Caki2 (cell line): ENCODE measurements at places on chromosomes 12 and 14. TPM values are rescaled to one million over a fixed set of nuclear protein-coding genes. Genes with fewer than 3 reads are reported as not detected.

The COCH gene
- total RNA-seq: 2.2 and 2.7 TPM in 2 replicates

The OVCH1 gene
- not detected in 2 replicates for total RNA-seq

The SPTB gene
- 0.17 TPM in 1 of 2 replicates, not detected in the other for total RNA-seq

The MUCL1 gene
- total RNA-seq: not detected in 2 replicates

The PTGER2 gene
- total RNA-seq: 0.88 and 4.9 TPM in 2 replicates

The TAS2R9 gene
- total RNA-seq: not detected in 2 replicates

The RAP1B gene
- 475 and 498 TPM in 2 replicates for total RNA-seq

The MYH6 gene
- not detected in 2 replicates for total RNA-seq

The DIO2 gene
- not detected in 2 replicates for total RNA-seq

The AMDHD1 gene
- 1.1 TPM in 1 of 2 replicates, not detected in the other for total RNA-seq

The MYO1H gene
- total RNA-seq: not detected in 2 replicates

The RNASE4 gene
- 18.5 and 21.6 TPM in 2 replicates for total RNA-seq

The CISTR gene
- total RNA-seq: not detected in 2 replicates

The LUM gene
- total RNA-seq: not detected in 2 replicates

The RNF34 gene
- total RNA-seq: 37.0 and 47.9 TPM in 2 replicates

The REM2 gene
- not detected in 2 replicates for total RNA-seq

The FOXN4 gene
- not detected in 2 replicates for total RNA-seq

The CATSPERB gene
- total RNA-seq: not detected in 2 replicates

The INF2 gene
- total RNA-seq: 21.6 and 40.7 TPM in 2 replicates

The CDCA3 gene
- total RNA-seq: 136 and 216 TPM in 2 replicates

The EML1 gene
- total RNA-seq: 5.4 and 7.4 TPM in 2 replicates
